ENCODE measurements at places on chromosomes 7 and 10. TPM values are rescaled to one million over a fixed set of nuclear protein-coding genes. Genes with fewer than 3 reads are reported as not detected.

- DNase-seq = no peak
These were observed 37.0 kb upstream of the EGR2 start for GRCh38 chr10:62852961-62853702.

DNA sequence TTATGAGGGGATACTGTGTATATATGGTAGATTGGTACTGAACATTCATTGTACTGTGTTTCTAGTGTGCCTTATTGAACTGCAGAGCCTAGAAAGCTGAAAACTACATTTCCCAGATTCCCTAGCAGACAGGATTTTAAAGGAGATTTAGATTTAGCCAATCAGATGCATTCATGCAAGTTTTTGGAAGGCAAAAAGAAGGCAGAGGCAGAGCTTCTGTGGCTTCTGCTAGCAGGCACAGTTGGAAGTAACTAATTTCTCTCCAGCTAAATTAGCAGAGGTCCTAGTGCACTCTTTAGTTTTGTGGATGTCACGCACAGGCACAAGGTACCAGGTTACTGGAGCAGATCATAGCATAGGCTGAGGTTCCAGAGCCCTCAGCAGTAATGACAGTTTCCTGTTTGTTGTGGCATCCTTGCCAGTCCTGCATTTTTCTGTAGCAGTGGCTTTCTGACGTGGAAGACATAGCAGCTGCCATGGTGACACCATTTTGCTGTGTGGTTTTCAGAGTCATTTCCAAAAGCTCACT, 83.7 kb upstream of the CCDC71L start:
- DNase-seq = no peak

Gene TMEM184A
- total RNA-seq = 20.9 TPM

- DNase-seq = no peak
These were observed 9.4 kb upstream of the CTTNBP2 start for GRCh38 chr7:117882594-117882993.

GRCh38 chr10:1134156-1134555, 78.0 kb downstream of the WDR37 start:
- no peak for DNase-seq

Gene CALML3
- total RNA-seq = 0.19 TPM

DNA sequence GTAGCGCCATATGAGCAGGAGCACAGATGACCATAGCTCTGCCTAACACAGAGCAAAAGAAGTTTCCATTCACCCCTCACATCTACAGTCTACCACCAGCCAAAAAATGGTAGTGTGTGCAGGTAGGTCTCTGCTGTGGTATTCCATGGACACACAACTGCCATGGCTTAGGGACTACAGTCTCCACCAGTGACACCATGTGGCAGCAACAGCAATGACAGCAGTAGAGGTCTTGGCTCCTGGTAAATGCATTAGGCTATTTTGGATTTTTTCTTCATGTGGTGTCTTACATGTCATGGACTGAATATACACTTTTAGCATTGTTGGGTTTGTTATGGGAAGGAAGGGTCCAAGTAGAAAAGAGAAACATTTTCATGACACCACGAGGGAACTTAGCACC, 70.1 kb upstream of the CABCOCO1 start:
- DNase-seq = peak; percentile 56

GRCh38 chr7:50213622-50214017, 90.9 kb upstream of the IKZF1 start:
- DNase-seq = no peak

Gene AMPH
- total RNA-seq = 7.6 TPM

Gene PLEKHS1
- 1.1 TPM for total RNA-seq

GRCh38 chr7:99029466-99030435, 114.2 kb downstream of the SMURF1 start:
- DNase-seq = peak; percentile 12

DNA sequence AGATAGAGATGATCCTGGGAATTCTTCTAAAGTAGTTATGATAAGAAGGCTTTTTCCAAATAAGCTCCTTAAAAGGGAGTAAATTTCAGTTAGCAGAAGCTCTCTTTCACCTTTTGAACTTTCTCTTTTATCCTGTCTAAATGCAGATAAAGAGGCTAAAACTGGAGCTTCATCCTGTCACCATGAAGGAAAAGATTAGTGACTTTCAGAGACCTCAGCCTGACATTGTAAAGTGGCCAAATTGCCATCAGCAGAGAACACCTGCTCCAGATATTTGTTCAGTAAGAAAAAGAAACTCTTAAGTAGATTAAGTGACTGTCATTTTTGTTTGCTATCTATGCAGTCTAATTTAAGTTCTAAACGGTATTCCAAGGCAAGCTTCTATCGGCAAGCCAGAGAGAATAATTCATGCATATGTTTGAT, 18.3 kb downstream of the VWDE start:
- DNase-seq = no peak

- no peak for DNase-seq
These were observed 205.2 kb upstream of the PDE1C start for GRCh38 chr7:32275216-32276009.

Gene EPO
- 0.63 TPM for total RNA-seq

Gene FGFR2
- 23.4 TPM for total RNA-seq

Gene LIPF
- 2.3 TPM for total RNA-seq

Gene STEAP2
- total RNA-seq = 4.5 TPM

DNA sequence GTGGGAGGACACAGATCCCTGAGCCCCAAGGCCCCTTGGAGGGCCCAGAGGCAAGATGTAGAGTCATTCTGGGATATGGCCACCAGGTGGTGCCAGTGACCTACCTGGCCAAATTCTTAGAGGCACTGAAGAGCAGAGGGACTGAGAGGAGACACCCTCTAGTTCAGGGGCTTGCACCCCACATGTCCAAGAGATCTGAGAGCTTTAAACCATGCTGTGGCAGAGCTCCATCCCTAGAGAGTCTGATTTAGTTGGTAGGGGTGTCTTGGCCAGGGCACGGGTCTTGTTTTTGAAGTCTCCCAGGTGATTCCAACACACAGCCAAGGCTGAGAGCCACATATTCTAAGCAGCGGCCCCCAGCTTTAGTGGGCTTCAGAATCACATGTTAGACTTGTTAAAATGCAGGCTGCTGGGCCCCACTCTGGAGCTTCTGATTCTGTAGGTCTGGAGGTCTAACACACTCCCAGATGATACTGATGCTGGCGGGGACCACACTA, 52.5 kb downstream of the PRF1 start:
- peak; percentile 81 for DNase-seq

Gene KLHL7
- 85.3 TPM for total RNA-seq

Gene LRRC61
- total RNA-seq = 35.4 TPM
